DMS 273 treated with DMSO at 0.1 percent for 48 hours (cell line): ENCODE measurements at places on chromosomes 5 and 9.

DNA sequence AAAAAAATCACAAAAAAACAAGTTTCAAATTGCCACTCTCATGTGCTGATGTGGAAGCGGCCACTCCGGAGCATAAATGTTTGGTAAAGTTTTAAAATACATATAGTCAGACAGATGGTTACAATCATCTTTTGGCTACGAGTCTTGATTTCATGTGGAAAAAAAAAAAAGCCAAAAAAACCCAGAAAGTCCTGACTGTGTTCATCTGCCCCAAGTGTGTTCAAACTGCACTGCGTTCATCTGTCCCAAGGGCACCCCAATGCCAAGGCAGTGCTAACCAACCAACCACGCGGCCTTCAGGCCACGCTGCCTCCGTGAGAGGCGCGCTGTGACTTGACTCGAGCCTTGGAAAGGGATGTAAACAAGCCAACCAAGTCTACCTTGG lies 127.1 kb downstream of the MYO10 start:
- DNase-seq = no peak

GRCh38 chr5:14749579-14750101 lies 85.1 kb downstream of the OTULIN start:
- no peak for DNase-seq

- DNase-seq = no peak
These were observed 27.6 kb downstream of the COL15A1 start for GRCh38 chr9:98971168-98971914.

GRCh38 chr9:131727795-131728545 lies 11.9 kb downstream of the RAPGEF1 start:
- no peak for DNase-seq

- DNase-seq = no peak
These were observed 129.3 kb upstream of the SLC44A1 start for GRCh38 chr9:105114964-105115728.

DNA sequence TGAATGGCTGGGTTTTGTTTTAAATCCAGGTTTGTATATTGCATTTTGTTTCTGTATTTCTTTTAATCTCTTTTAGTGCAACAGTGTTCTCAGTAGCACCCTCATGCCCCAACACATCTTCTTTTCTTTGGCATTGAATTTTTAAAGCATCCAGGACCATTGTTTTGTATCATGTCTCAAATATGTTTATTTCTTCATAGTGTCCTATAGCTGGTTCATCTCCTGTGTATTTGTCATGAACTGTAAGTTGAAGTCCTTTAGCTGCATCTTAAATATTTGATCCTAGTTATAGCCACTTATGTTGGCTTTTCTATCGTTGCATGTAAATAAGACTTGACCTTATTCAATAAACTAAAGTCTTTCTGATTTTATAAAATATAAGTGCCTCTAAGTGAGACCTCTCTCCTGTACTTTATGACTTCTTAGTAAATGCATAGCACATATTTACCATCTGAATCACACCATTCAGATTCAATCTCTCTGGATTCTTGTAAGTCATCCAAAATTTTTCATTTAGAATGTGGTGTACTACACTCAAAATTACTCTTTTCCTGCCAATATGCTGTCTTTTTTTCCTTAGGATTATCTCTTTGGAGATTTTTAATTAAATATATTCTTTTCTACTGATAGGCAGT lies 21.0 kb upstream of the ERCC6L2 start:
- DNase-seq = no peak

DNA sequence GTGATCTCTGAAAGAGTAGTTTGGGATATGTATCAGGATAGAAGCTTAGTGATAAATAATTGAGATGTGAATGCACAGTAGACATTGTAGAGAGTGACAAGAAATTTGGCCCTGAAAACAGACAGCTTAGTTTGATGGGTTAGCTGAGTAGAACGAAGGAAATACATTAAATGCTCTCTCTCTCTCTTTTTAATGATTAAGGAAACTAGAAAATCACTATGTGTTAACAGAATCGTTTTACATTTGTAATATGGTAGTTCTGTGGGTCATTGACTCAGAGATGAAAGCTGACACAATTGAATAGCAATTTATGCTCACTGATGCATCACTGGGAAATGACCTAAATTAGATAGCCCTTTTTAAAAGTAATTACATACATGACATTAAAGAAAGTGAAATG lies 739.8 kb upstream of the PTPRD start:
- no peak for DNase-seq

- DNase-seq = no peak
These were observed 110.2 kb upstream of the HAND1 start for GRCh38 chr5:154588091-154588774.

GRCh38 chr5:175415303-175415702 lies 28.7 kb downstream of the DRD1 start:
- DNase-seq = no peak
